KG1 (cell line): ENCODE measurements at places on chromosomes 12 and 14.

DNA sequence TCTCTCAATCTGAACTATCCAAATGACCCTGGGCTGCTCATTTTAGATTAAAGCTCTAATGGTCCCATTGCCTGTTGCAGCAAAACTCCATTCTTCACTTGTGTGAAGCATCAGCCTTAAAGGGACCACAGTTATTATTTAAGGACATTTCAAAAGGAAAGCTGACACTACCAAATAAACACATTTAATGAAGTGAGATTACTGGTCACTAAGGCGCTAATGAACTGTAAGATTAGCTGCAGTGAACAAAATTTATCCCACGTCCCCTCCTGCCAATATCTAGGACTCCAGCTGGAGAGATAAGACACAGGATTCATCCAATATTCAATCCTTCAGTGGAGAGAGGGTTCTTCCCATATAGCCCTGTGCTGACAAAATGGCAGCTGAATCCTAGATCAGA, 1029.2 kb upstream of the SEL1L start:
- no peak for DNase-seq

DNA sequence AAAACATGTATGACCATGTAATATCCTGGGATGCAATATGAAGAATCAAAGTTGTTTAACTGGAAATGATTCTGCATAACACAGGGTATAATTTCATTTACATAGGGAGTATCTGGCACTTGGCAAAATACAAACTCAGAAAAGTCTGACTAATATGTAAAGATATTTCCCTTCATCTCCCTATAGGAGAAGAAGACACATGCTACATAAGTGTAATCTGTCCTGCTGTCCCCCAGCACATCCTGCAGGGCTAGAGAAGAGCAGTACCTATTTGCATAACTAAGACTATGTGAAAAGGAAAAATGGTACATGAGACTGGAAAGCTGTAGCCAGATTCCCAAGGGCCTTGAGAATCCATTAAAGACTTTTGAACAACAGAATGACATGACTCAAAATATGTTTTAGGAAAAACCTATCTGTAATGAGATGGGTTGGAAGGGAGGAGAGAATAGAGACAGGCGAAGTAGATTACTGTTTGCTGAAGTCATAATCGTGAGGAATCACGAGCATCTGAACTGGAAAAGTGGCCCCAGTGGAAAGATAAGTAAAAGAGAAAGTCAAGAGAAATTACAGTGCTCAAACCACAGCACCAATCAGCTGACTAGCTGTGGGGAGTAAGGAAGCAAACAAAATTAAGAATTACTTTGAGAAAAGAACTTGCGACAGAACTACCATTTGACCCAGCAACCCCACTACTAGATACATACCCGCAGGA, 155.1 kb upstream of the HMGA2 start:
- DNase-seq = no peak

DNA sequence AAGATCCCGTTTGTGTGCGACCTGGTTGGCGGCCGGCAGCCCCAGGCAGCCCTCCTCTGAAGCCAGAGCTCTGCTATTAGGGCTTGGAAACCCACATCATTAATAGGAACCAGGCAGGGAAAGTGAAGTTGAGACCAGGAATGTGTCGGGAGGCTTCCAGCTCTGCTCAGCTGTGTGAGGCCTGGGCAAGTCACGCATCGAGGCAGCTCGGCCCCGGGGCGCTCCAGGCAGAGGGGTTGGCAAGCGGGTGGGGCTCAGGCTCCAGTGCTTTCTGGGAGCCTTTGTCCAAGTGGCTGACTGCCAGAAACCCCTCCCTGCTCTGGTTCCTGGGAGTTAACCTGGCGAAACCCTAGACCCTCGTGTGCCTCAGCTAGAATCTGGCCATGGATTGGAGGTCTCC, 1151.7 kb downstream of the VRK1 start:
- no peak for DNase-seq

DNA sequence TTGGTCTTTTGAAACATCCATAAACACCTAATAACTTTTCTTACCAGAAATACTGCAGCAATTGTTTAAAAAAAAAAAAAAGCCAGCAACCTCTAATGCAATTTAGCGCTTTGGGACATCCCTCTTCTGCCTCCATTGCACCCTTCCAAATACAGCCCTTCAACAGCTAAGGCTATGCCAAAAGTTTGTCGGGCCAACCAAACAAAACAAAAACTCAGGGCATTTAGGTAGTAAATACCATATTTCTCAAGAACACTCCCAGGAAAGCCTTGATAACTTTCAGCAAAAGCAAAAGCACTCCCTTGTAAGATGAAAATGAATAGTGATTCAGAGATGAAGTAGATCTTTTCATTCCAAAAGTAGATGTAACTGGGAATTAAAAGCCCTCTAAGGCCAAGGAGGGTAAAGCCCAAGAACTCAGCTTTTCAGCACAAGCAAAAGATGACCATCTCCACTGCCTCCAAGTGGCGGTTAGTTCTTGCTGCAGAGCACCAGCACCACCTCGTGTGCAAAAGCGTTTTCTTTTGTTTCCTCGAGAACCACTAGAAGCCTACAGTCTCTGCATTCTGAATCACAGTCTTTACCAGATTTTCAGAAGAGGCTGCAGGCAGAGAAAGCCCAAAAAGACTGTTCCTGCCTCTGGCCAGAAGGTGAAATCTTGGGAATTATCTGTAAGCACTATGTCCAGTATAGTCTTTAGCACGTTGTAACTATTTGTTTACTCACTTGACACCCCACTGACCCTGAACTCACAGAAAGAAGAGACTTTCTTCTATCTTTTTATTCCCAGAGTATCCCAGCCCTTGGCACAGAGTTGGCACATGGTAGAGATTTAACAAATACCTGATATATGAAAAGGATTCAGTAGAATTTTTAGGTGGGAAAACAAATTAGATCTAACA, 53.1 kb downstream of the SIX6 start:
- peak; percentile 33 for DNase-seq

DNA sequence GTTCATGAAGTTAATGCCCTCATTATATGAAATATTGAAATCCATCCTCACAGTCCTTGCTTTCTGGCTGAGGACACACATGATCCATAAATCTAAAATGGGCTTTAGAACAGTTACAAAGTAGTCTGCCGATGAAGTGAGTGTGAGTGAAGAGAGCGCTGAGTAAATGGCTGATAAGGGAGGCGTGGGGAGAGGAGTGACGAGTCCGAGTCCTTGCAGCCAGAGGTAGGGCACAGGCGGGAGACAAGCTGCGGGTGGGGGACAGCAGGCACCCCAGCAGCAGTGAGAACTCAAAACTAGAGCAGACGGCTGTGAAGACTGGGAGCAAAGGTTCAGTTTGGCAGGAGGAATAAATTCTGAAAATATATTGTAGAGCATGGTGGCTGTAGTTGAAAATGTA, 140.1 kb upstream of the ATP2B1 start:
- no peak for DNase-seq

DNA sequence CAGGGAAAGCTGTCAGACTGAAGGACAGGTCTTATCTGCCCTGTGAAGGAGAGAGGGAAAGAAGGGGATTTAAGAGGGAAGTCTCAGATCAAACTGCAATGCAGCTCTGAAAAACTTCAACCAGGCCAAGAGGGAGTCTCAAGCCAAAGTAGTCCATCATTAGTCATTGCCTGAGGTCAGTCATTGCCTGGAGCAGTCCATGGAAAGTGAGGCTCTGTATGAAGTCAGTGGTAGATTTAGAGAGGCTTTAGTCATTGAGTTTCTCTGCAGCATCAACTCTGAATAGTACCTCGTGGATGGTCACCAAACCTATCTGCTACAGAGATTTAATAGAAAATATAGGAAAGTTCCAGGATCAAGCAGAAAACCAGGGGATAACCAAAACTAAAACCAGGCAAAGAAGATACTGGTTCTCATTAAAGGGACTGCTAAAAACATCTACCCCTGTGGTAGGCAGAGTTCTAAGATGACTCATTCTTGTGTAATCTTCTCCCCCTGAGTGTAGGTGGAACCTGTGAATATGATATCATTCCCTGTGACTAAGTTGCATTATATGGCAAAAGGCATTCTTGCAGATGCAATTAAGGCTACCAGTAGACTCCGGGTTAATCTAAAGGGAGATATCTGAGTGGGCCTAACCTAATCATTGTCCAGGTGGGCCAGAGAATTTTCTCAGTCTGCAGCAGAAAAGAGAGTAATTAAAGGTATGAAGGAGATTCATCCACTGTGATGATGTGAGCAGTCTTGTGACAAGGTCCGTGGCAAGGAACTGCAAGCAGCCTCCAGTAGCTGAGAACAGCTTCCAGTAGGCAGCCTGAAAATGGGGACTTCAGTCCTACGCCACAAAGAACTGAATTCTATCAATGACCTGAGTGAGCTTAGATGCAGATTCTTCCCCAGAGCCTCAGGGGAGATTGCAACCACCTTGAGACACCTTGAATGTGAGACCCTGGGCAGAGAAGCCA, 123.1 kb downstream of the GALC start:
- no peak for DNase-seq

GRCh38 chr12:2679068-2679815, 115.5 kb upstream of the FKBP4 start:
- no peak for DNase-seq

DNA sequence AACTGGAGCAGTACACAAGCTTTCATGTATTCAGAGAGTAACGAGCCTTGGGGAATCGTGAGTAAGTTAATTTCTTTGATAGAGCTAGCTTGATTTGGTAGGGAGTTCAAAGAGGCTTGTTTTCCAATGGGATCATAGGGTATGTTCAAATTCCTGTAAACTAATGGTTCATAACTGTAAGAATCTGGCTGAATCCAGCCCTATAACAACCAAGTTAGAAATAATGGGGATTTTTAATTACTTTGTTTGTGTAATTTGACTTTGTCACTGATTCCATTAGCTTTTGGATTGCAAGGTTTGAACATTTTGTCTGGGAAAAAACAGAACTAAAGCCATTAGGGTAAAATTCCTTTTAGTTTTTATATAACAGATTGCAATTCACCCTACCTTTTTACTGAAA, 94.0 kb downstream of the WNK1 start:
- DNase-seq = no peak

GRCh38 chr12:110744151-110744571, 1.5 kb upstream of the PPP1CC start:
- no peak for DNase-seq

DNA sequence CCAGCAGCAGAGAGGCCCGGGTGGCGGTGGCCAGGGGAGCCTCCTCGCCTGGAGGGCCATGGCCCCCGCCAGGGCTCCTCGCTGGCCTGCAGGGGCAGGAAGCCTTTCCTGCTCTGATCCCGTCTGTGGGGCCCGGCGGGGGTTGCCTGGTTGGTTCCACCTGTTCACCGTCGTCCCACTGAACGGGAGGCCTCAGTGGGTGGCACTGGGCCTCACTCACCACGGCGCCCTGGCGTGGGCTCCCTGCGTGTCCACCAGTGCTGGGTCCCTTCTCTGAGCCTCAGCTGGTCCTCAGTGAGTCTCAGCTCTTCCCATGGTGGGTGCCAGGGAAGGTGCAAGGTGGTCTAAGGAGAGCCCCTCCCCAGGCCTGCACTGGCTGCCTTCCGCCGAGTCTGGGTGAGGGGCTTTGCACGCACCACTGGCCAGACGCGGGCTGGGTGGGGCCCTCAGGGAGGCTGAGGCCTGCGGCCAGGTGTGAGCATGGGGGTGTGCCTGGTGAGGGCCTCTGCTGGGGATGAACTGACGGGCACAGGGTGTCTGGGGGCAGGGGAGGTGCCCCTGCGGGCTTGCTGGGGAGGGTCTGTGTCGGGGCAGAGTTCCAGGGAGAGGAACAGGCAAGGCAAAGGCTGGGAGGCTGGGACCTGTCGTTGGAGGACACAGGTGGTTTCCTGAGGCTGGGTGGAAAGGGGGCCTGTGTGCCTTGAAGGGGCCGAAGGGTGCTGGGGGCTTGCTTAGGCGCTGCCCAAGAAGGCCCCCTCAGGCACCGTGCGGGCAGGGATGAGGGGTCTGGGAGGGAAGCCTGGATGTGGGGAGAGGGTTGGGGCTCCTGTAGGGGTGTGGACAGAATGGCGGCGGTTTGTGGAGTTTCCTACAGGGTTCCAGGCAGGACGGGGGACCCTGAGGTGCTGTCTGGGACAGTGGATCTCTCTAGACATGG, 339.8 kb downstream of the TMEM121 start:
- DNase-seq = no peak

GRCh38 chr14:52950410-52950897, 396 bp downstream of the FERMT2 start:
- DNase-seq = no peak

DNA sequence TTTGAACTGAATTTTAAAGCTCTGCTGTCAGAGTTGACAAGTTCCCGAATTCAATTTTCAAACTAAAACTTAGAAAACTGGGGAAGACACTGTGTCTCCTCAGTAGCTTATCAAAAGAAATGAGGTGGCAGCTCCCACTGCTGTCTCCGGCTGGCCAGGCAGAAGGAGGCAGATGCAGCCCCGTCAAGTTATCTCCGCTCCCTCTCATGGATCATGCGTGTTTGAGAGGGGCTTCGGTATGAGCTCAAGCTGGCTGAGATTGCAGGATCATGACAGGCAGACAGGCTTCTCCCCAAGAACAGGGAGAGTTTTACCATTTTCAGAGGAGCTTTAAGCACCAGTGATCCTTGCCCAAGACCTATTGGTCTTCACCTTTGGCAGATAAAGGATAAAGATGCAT, 88.8 kb downstream of the NEDD1 start:
- no peak for DNase-seq

DNA sequence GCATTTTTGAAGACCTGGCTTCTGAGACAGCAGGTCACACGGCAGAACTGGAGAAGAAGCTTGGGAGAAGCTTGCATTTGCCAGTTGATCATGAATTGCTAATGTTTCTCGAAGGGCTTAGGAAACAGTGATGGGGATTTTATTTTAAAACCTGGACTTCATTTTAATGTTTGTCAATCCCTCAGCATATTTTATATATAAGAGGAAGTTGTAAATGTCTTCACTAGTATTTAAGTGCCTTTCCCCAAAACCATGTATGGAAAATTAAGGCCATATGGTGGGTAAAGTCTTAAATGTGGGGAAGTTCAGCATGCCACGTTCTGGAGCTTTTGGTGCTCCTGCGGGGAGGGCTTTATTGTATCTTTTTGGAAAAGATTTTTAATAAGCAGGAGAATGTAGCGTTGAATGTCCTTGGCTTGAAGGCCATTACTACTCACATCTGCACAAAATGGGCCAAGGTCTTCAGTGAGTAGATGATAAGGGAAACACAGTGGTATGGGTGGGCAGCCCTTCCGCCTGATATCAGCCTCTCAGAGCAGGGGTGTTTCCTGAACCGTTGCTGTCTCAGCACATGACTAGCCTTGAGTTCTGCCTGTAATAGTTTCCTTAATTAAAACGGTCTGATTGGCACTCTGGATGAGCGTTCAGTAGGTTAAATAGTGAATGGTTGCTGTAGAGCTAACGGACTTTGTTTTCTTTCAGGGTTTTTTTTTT, 511.4 kb downstream of the PCNX1 start:
- no peak for DNase-seq

DNA sequence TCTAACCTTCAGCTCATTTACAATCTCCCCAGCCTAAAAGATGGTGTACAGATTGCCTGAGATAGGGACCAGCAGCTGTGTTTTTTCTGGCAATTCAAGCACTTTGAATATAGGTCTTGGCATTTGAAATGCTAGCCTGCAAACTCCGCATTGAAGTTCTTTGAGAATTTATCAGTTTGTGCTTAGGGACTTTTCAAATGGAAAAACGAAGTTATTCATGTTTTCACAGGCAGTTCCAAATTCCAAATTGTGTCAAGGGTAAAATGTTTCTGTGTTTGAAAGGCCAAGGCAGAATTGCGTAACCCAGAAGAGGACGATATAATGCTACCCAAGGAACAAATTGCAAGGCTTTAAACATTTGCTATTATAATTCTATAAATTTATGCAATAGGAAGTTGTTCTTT, 168.9 kb upstream of the RASSF8 start:
- DNase-seq = no peak

GRCh38 chr14:23517650-23518326, 33.8 kb downstream of the ZFHX2 start:
- DNase-seq = no peak

- DNase-seq = no peak
Measured at GRCh38 chr14:84760489-84761126, 769.3 kb upstream of the FLRT2 start.
